ENCODE measurements at places on chromosomes 11 and 22.

DNA sequence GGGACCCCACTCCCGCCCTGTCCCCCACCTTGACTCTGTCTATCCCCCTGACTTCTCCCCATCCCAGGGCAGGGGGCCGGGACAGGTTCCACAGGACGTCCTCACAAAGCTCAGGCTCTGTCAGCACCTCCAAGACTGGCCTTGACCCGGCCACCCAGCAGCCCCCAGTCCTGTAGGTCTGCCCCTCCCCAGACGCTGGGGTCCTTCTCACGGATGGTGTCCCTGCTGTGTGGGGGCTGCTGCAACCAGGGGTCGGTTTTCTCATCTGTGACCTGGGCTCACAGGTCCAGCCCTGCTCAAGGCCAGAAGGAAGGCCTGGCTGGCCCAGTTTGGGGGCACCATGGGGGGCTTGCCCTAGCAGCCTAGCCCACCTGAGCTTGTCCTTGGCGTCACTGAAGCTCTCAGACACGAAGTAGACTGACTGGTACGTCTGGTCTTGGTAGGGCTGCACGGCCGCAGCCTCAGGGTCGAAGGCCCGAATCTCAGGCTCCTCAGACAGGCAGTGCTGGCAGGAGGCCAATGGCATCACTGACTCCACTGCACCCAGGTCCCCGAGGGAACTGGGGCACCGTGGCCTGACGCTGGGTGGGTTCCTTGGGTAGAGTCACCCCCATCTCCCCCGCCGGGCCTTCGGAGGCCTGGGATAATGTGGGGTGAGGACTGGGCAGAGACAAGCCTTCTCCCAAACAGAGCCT is 4.0 kb upstream of the INS start:
- DNase-seq: no peak

- DNase-seq: no peak
Measured at GRCh38 chr22:35620624-35621251, 3.6 kb upstream of the MB start.

- no peak for DNase-seq
Measured at GRCh38 chr11:14125529-14125928, 163.0 kb downstream of the SPON1 start.

GRCh38 chr11:118012083-118012669 is 26.0 kb downstream of the IL10RA start:
- DNase-seq: no peak

GRCh38 chr11:18064450-18065054 is 18.5 kb upstream of the TPH1 start:
- no peak for DNase-seq

GRCh38 chr11:1049071-1049405 is 12.5 kb upstream of the MUC6 start:
- no peak for DNase-seq
